ENCODE measurements at places on chromosomes 1 and 21.

- DNase-seq: no peak
- H3K4me1 ChIP-seq: no peaks in the 10 kb centered on the region
- H3K27me3 ChIP-seq: peaks cover 11% of the 10 kb centered on the region
Observed at GRCh38 chr1:6171548-6172124, 8.5 kb downstream of the CHD5 start.

- H3K4me3 ChIP-seq: no peak overlapping the region
- no peaks in the 10 kb centered on the region for H3K4me1 ChIP-seq
- no peak for DNase-seq
- H3K27me3 ChIP-seq: peaks cover 7% of the 10 kb centered on the region
- H3K36me3 ChIP-seq: peaks cover 2% of the 10 kb centered on the region
Observed at GRCh38 chr1:185408700-185409270, 91.7 kb upstream of the IVNS1ABP start.

GRCh38 chr1:46761740-46762139 is 37.1 kb upstream of the CYP4B1 start:
- no peaks in the 10 kb centered on the region for H3K4me1 ChIP-seq
- peaks cover 69% of the 10 kb centered on the region for H3K27me3 ChIP-seq
- H3K36me3 ChIP-seq: no peaks in the 10 kb centered on the region
- DNase-seq: no peak

GRCh38 chr1:79811173-79811572 is 804.6 kb upstream of the ADGRL4 start:
- no peaks in the 10 kb centered on the region for H3K27me3 ChIP-seq
- DNase-seq: no peak
- H3K36me3 ChIP-seq: no peaks in the 10 kb centered on the region
- H3K4me1 ChIP-seq: no peaks in the 10 kb centered on the region

DNA sequence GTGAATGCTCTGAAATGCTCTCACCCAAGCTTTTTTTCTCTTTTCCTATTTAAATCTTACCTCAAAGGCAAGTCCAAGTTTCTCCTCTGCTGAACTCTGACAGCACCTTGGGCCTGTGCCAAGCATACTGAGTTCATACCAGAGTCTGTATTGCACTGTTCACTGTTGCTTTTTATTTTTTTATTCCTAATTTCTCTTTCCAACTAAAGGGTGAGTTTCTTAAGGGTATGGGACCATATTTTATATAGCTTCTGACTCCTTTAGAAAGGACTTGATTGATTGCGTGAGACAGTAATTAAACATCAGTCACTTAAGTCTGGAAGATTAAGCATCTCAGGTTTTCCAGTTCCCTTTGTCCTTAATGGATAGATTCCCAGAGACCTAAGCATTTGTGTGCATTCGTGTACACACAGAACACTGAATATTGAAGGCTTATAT is 69.9 kb downstream of the CACHD1 start:
- no peaks in the 10 kb centered on the region for H3K27me3 ChIP-seq
- peak overlapping the region; percentile 57 for H3K27ac ChIP-seq
- no peak for DNase-seq
- peaks cover 44% of the 10 kb centered on the region for H3K4me1 ChIP-seq
- H3K4me3 ChIP-seq: peak overlapping the region; percentile 62
- H3K36me3 ChIP-seq: no peaks in the 10 kb centered on the region

DNA sequence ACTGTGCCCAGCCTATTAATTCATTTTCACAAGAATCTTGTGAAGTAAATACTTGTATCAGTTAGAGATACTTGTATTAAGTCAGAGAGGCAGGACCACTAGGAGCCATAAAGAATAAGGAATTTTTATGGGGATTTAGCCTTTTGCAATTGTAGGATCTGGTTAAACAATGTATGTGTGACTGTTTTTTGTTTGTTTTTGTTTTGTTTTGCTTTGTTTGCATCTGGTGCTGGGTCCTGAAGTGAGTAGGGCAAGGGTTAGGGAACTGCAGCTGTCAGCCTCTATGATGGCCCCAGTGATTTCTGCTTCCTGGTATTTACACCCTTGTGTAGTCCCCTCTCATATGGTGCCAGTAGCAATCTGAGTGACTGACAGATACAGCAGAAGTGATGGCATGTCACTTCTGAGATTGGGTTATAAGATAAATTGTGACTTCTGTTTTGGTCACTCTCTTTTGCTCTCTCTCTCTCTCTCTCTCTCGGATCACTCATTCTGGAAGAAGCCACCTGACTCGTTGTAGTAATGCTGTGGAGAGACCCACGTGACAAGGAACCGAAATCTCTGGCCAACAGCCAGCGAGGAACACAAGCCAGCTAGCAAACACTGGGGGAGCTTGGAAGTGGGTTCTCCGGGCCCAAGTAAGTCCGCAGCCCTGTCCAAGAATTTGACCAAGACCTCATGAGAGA is 96.2 kb upstream of the MARK1 start:
- no peak overlapping the region for H3K27ac ChIP-seq
- H3K36me3 ChIP-seq: no peaks in the 10 kb centered on the region
- H3K27me3 ChIP-seq: peaks cover 14% of the 10 kb centered on the region
- no peak for DNase-seq

DNA sequence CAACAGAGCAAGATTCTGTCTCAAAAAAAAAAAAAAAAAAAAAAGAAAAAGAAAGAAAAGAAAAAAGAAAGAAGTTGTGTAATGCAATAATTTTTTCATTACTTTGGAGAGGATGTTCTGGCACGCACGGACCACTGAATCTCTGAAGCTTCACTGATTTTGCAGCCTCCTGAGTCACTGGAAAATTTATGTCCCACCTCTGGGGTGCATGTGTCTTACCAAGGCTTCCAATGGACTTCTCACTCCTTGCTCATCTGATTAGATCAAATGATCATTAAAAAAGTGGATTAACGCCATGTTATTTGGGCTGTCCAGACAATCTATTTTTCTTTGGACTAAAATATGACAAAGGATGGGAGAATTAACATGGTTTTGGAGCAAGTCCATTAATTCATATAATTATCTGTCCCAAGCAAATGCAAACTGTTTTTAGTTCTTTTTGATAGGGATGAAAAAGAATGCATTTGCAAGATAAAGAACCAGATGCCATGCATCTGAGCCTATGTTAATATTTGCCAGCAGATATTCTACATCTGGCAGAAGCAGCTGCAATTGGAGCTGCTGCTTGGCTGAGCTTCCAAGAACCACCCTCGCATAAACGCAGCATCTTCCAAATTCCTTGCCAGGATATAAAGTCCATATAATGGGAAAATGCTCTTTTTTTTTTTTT is 10.1 kb upstream of the MAP1LC3C start:
- DNase-seq: no peak
- H3K4me1 ChIP-seq: no peaks in the 10 kb centered on the region
- H3K27ac ChIP-seq: no peak overlapping the region
- peaks cover 5% of the 10 kb centered on the region for H3K27me3 ChIP-seq

DNA sequence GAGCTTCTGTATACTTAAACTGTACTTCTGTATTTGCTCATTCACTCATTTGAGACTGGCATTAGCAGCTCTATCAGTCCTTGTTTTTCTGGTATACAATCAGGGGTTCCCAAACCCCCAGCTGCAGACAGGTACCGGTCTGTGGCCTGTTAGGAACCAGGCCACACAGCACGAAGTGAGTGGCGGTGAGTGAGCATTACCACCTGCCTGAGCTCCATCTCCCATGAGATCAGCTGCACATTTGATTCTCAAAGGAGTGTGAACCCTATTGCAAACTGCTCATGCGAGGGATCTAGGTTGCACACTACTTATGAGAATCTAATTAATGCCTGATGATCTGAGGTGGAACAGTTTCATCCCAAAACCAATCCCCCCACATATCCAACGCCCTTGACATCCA is 18.2 kb upstream of the NUF2 start:
- DNase-seq: no peak
- no peak overlapping the region for H3K27ac ChIP-seq
- H3K36me3 ChIP-seq: peaks cover 12% of the 10 kb centered on the region
- H3K4me3 ChIP-seq: no peak overlapping the region
- no peaks in the 10 kb centered on the region for H3K4me1 ChIP-seq
- no peaks in the 10 kb centered on the region for H3K27me3 ChIP-seq

- H3K27ac ChIP-seq: peak overlapping the region; percentile 91
- DNase-seq: peak; percentile 63
- H3K36me3 ChIP-seq: no peaks in the 10 kb centered on the region
- peaks cover 51% of the 10 kb centered on the region for H3K4me1 ChIP-seq
- no peaks in the 10 kb centered on the region for H3K27me3 ChIP-seq
- H3K4me3 ChIP-seq: peak overlapping the region; percentile 89
Observed at GRCh38 chr21:42684109-42684916, 30.9 kb downstream of the PDE9A start.

DNA sequence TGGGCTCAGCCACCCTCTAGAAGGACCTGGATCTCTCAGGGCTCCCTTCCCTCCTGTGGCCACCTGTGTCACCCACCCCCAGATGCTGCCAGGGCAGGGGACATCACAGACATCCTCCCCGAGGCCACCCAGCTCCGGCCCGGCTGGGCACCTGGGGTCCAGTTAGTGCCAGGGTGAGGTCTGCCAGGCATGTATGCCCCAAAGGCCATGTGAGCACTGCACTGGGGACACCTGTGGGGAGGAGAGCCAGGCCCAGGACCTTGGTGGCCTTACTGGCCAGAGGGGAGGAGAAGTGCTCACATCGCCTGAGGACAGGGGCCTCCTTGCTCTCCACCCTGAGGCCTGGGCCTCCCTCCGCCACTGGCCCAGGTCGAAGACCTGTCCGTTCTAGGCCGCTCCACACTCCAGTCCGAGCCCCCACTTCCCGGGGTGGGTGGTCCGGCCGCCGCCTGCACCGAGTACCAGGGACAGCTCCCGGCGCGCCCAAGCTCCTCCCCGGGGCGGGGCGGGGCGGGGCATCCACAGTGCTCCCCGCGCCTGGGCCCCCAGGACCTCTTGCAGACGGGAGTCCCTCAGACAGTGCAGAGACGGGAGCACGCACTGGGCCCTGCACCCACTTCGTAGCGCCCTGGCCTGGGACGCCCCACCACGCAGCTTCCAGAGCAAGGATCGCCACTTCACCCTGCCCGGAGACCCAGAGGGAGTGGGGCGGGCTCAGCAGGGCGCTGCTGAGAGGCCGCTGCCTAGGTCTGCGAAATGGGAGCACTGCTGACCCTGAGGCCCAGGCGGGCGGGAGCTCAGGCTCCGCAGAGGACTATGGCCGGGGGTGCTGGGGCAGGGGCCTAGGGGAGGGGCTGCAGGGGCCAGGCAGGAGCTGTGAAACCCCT is 34.3 kb upstream of the CCDC27 start:
- no peaks in the 10 kb centered on the region for H3K27me3 ChIP-seq
- no peak overlapping the region for H3K4me3 ChIP-seq
- H3K36me3 ChIP-seq: no peaks in the 10 kb centered on the region
- no peaks in the 10 kb centered on the region for H3K4me1 ChIP-seq
- no peak overlapping the region for H3K27ac ChIP-seq

DNA sequence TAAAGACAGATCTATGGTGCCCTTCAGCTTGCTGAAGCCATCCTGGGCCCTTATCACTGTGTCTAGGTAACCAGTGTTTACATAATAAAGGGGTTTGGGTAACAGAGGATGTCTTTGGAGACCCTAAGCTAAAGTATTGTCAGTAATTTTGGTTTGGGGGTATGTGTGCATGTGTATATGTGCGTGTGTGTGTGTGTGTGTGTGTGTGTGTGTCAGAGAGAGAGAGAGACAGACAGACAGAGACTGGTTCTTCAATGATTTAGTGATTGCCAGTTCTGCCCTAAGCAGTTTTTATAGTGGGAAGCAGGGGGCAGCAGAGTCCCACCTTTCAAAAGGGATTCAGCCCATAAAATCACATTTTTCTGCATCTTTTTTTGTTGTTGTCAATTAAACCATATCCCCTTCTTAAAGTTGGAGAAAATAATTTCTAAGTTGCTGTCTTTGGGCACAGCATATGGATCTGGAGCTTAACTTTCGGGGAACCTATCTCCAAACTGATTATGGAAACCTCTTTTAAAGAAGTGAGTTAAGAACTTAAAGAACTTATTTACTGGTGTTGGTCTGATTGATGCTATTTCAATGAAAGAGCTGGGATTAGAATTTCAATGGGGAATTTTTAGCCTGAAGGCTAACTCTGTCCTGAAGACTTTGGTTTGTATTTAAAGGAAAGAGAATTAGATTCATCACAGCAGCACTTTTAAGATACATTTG is 51.1 kb downstream of the ZNF326 start:
- H3K27me3 ChIP-seq: no peaks in the 10 kb centered on the region
- no peaks in the 10 kb centered on the region for H3K4me1 ChIP-seq
- no peaks in the 10 kb centered on the region for H3K36me3 ChIP-seq
- no peak overlapping the region for H3K4me3 ChIP-seq
- DNase-seq: peak; percentile 28

GRCh38 chr1:15949453-15950245 is 26.3 kb downstream of the ZBTB17 start:
- H3K4me3 ChIP-seq: peak overlapping the region; percentile 74
- H3K36me3 ChIP-seq: peaks cover 10% of the 10 kb centered on the region
- H3K4me1 ChIP-seq: peaks cover 79% of the 10 kb centered on the region
- peak; percentile 91 for DNase-seq
- no peaks in the 10 kb centered on the region for H3K27me3 ChIP-seq

DNA sequence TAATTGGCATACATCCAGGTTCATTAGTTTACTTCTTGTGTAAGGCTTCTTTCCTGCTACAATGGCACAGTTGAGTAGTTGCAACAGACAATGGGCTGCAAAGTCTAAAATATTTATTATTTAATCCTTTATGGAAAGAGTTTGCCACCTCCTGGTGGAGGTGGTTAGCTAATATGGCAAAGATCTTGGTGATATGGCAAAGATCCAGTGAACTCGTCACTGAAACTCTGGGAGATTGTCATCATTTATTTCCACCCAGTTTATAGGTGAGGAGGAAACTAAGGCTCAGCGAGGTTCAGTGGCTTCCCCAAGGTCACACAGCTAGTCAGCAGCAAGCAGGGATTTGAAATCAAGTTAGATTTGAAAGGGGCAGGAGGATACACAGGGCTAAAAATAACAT is 16.1 kb upstream of the IFFO2 start:
- H3K36me3 ChIP-seq: no peaks in the 10 kb centered on the region
- no peak overlapping the region for H3K4me3 ChIP-seq
- H3K27ac ChIP-seq: no peak overlapping the region
- H3K27me3 ChIP-seq: peaks cover 16% of the 10 kb centered on the region

DNA sequence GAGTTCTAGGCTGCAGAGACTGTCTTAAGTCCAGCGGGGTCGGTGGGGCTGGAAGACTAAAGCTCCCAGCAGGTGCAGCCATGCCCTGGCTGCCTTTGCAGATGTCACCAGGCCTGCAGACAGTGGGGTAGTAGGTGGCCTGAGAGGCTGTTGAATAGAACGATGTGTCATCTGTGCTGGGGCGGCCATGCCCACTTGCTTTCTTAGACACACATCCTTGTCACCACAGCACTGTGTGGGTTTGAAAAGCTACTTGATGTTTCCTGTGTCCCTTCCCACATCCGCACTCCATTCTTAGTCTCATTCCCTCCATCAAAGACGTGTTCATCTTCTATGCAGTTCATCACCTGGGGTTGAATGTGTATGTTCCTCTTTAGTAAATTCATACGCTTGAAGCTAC is 184.5 kb upstream of the TMEM51 start:
- H3K4me3 ChIP-seq: no peak overlapping the region
- DNase-seq: peak; percentile 58
- peaks cover 19% of the 10 kb centered on the region for H3K4me1 ChIP-seq
- no peaks in the 10 kb centered on the region for H3K36me3 ChIP-seq

All from activated T-cell treated with anti-CD3 and anti-CD28 coated beads, Interleukin-2, amount 50 U/mL, for 72 hours (primary cell).